ENCODE measurements at places on chromosomes 3 and 15.

- DNase-seq = no peak
Observed at GRCh38 chr3:43309372-43310305, 23.3 kb downstream of the SNRK start.

DNA sequence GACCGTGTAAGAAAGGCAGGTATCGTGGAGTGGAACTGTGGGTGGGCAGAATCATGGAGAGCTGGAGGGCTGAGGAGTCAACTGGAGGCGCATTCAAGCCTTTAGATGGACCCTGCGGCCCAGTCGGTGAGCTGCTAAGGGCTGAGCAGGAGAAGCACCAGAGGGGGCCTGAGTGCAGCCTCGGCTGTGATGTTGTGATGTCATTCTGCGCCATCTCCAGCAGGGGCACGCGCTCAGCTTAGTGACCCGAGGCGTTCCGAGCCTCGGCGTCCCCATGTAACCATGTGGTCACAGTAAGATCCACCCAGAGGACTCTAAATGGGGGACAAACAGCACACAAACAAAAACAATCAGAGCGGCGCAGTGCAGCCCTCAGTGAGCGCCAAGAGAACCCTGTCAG, 76.8 kb downstream of the VGLL4 start:
- DNase-seq = no peak

DNA sequence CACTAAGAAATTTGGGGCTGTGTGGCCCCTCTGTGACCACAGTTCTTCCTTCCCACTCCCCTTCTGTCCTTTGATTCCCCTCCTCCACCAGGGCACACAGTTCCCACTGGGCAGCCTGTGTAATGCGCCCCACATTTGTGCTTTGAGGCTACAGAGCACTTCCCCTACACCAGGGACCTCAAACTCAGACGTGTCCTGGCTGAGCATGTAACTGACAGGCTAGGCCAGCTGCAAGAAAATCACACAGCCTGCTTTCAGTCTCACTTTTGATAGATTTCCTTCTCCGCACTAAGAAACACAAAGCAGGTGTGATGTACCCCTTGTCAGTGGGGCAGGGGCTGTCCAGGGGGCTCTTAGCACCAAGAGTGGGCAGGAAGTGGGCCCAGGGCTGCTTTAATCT, 29.6 kb downstream of the PRKCD start:
- no peak for DNase-seq

- no peak for DNase-seq
Observed at GRCh38 chr3:192060160-192060781, 599.3 kb downstream of the PYDC2 start.

- no peak for DNase-seq
Observed at GRCh38 chr15:83881156-83881555, 227.2 kb downstream of the ADAMTSL3 start.

GRCh38 chr3:71421820-71422566, 161.5 kb downstream of the FOXP1 start:
- no peak for DNase-seq

- DNase-seq = no peak
Observed at GRCh38 chr3:62919784-62920465, 44.7 kb upstream of the CADPS start.

DNA sequence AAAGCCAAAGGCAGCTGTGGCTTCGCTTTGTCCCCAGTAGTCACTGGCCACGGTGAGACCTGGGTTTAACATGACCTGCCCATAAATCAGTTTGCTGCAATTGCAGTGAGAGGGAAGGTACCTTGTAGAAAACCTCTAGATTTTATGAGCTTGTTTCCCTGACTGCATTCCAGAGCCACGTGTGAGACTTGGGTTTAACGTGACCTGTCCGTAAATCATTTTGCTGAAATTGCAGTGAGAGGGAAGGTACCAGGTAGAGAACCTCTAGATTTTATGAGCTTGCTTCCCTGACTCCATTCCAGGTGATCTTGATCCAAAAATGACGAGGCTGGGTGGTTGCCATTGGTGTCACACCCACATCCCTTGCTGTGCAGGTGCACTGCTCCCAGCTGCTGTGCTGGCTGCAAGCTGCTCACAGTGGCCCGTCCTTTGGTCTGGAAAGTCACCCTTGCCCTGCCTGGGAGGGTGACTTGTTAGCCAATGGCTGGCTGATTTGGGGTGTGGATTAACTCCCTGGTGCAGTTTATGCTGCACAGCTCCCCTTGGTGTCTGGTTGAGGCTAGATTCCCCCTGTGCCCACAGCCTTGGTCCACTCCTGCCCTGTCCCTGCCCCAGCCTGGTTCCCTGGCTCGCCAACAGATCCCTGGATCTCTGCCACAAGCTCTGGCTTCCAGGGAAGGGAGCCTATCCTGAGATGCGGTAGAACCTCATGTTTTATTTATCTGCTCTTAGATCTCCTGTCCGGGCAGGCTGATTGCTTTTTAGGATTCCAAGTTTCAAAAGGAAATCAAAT, 192.7 kb upstream of the CTDSPL start:
- no peak for DNase-seq

- no peak for DNase-seq
Observed at GRCh38 chr3:23479026-23479425, 275.9 kb downstream of the UBE2E2 start.

DNA sequence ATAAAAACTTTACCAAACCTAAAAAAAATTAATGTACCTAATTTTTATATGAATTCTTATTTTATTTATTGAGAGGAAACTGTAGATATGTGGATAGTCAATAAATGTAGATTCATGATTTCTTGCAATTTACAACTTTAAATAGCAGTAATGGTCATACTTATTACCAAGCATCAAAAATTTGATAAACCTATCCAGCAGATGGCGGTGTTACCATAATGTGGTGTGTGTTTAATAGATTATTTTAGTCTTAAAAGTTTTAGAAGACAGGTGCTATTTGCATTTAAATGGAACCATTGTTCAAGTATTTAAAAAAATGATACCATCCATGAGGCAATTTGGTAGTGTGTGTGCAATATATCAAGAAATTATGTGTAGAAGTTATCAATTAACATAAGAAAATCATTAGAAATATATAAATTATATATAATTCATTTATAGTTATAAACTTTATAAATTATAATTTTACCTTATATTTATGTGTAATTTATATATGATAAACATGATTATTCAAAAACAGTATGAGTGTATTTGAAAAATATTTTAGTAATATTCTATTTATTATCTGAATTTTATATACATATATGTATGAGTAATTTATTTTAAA, 176.0 kb upstream of the BCHE start:
- DNase-seq = peak; percentile 37

- DNase-seq = no peak
Observed at GRCh38 chr15:69410248-69410874, 3.8 kb upstream of the KIF23 start.

- DNase-seq = no peak
Observed at GRCh38 chr3:71510510-71510909, 73.0 kb downstream of the FOXP1 start.

All from AML-193 (cell line).